ENCODE measurements at places on chromosomes 3 and 15.
A peak's percentile ranks its signal among the peaks of the same experiment; 100 is the strongest.

DNA sequence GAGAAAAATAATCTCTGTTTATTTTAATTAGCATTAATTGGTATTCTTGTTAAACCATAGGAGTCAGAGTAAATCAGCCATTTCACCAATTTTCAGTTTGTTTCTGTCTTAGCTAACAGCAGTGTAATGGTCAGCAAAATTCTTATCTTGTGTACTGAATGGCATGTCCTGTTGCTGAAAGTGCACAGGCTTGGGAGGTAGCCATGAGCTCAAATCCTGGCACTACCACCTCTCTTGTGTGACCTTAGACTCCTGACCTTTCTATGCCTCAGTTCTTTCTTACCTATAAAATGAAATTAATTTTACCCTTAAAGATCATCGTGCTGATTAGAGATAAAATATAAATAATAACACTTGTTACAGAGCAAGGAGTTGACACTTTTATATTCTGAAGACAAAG, 35.8 kb downstream of the MLH1 start:
- no peak overlapping the region for H3K27ac ChIP-seq
- no peaks in the 10 kb centered on the region for H3K4me1 ChIP-seq
- H3K36me3 ChIP-seq, result peaks cover 22% of the 10 kb centered on the region
- no peaks in the 10 kb centered on the region for H3K27me3 ChIP-seq
- no peak overlapping the region for H3K4me3 ChIP-seq
- no peak for DNase-seq

DNA sequence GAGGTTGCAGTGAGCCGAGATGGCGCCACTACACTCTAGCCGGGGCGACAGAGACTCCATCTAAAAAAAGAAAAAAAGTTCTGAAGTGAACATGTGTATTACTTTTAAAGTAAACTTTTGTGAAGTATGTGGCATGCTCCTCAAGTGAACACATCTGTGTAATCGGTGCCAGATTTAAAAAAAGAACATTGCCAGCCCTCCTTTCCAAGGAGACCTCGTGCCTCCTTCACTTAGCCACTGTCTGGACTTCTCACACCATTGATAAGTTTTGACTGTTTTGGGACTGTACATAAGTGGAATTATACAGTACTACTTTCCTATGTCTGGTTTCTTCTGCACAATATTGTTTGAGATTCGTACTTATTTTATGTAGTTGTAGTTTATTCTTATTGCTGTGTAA, 140.4 kb downstream of the UBE2E2 start:
- no peak overlapping the region for H3K27ac ChIP-seq
- H3K4me3 ChIP-seq, result no peak overlapping the region
- no peaks in the 10 kb centered on the region for H3K27me3 ChIP-seq

GRCh38 chr15:71003319-71003718, 110.7 kb downstream of the LRRC49 start:
- H3K4me3 ChIP-seq, result no peak overlapping the region
- no peak for DNase-seq
- peaks cover 8% of the 10 kb centered on the region for H3K36me3 ChIP-seq
- H3K27ac ChIP-seq, result no peak overlapping the region
- no peaks in the 10 kb centered on the region for H3K4me1 ChIP-seq
- H3K27me3 ChIP-seq, result no peaks in the 10 kb centered on the region

- H3K4me1 ChIP-seq, result peaks cover 39% of the 10 kb centered on the region
- peak overlapping the region; percentile 31 for H3K4me3 ChIP-seq
- H3K27ac ChIP-seq, result peak overlapping the region; percentile 96
- peak; percentile 95 for DNase-seq
Measured at GRCh38 chr15:42457445-42458442, 33.2 kb downstream of the ZNF106 start.

DNA sequence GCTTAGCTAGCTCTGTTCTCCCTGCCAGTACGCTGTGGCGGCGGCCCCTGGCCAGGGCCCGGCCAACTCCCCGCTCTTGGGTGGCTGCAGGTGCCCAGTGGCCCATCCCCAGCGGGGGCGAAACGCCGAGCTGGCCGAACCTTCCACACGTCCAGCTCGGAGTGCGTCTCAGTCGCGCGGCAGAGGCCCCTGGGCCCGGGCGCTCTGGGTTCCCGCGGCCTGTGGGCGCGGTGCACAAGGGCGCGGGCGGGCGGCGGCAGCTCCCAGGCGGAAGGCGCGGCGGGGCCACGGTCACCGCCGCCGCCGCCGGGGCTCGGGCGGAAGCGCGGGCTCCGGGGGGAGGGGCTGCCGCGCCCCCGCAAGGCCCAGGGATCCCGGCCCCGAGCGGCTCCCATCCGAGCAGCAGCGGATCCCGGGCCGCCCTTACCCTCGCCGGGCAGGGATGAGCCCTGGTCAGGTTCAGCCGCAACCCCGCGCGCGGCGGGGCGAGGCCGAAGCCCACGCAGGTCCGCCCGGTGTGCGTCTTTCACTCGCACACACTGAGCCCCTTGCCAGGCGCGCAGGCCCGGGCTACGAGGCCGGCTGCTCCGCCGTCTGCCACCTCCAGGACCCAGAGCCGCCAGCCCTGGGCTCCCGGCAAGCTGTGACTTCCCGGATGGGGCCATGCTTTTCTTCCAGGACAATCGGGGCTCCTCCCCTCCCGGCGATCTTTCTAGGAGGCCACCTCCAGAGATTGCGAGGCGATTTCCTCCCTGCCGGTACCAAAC, 54.2 kb downstream of the CCDC54 start:
- DNase-seq, result peak; percentile 82
- peak overlapping the region; percentile 74 for H3K4me3 ChIP-seq
- no peak overlapping the region for H3K27ac ChIP-seq
- H3K4me1 ChIP-seq, result peaks cover 6% of the 10 kb centered on the region
- H3K27me3 ChIP-seq, result peaks cover 63% of the 10 kb centered on the region

DNA sequence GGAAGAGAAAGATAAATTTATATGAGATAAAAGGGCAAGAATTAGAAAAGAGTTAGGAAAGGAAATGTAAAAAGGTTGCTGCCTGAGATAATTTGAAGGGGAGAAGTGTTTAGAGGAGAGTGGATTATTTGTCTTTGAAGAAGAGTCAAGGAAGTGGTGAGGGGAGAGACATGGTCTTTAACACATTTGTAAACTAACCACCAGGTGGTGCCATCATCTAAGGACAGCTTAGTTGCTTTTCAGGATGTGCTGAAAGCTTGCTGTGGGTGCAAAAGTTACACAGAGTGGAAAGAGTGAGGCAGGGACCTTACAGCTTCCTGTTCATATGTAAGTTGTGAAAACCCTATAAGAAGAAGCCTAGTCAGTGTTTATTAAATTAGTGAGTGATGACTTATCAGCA, 114.1 kb upstream of the DNAJC19 start:
- no peak overlapping the region for H3K4me3 ChIP-seq
- H3K36me3 ChIP-seq, result no peaks in the 10 kb centered on the region
- no peak overlapping the region for H3K27ac ChIP-seq

GRCh38 chr15:39282663-39283208, 298.1 kb upstream of the THBS1 start:
- no peak for DNase-seq
- H3K27me3 ChIP-seq, result no peaks in the 10 kb centered on the region
- H3K4me3 ChIP-seq, result no peak overlapping the region
- H3K27ac ChIP-seq, result no peak overlapping the region
- no peaks in the 10 kb centered on the region for H3K4me1 ChIP-seq

DNA sequence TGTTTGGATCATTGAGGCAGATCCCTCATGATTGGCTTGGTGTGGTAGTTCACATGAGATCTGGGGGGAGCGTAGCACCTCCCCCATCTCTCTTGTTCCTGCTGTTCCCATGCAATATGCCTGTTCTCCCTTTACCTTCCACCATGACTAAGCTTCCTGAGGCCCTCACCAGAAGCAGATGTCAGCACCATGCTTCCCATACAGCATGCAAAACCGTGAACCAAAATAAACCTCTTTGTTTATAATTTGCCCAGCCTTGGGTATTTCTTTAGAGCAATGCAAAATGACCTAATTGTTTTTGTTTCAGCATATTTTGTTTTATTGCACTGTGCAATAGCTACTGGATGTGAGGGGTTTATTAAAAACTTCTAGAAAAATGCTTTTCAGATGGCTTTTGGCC, 56.6 kb upstream of the CHST2 start:
- H3K27me3 ChIP-seq, result no peaks in the 10 kb centered on the region
- H3K27ac ChIP-seq, result no peak overlapping the region
- no peak overlapping the region for H3K4me3 ChIP-seq
- no peaks in the 10 kb centered on the region for H3K4me1 ChIP-seq
- peaks cover 18% of the 10 kb centered on the region for H3K36me3 ChIP-seq

DNA sequence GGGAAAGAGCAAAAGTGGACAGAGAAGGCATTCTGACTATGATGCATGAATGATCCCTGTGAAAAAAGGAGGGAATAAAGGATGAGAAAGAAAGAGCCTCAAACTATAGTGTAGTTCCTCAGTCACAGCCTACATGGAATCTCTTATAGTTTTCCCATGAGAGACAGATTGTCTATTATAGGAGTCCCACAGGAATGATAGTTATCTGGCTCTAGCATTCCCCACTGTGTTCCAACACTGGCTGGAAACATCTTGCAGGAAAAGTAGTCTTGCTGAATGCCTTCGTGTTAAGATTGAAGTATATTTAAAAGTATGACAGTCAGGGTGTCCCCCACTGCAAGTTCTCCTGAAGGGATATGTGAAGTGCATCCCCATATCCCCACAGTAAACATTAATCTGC, 641.5 kb upstream of the NECTIN3 start:
- no peak overlapping the region for H3K4me3 ChIP-seq
- DNase-seq, result no peak
- no peaks in the 10 kb centered on the region for H3K4me1 ChIP-seq
- H3K27ac ChIP-seq, result no peak overlapping the region

DNA sequence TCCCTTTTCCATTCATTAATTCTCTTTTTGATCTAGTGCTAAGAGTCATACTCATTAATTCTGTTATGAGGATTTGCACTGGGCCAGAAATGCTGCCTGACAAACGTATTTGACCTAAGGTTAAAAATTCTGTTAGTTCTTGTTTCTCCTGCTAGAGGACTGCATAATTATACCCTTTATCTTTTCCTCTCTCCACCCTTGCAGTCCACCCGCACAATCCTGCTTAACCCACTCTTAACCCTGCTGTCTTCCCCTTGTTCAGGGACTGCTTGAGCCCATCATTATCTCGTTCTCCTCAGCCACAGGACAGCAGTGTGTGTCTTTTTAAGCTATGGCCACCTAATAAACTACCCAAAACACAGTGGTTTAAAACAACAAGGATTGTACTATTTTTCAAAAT, 31.1 kb upstream of the DYNC1LI1 start:
- H3K36me3 ChIP-seq, result no peaks in the 10 kb centered on the region
- H3K27ac ChIP-seq, result no peak overlapping the region
- no peaks in the 10 kb centered on the region for H3K27me3 ChIP-seq
- DNase-seq, result no peak
- no peak overlapping the region for H3K4me3 ChIP-seq
- no peaks in the 10 kb centered on the region for H3K4me1 ChIP-seq

DNA sequence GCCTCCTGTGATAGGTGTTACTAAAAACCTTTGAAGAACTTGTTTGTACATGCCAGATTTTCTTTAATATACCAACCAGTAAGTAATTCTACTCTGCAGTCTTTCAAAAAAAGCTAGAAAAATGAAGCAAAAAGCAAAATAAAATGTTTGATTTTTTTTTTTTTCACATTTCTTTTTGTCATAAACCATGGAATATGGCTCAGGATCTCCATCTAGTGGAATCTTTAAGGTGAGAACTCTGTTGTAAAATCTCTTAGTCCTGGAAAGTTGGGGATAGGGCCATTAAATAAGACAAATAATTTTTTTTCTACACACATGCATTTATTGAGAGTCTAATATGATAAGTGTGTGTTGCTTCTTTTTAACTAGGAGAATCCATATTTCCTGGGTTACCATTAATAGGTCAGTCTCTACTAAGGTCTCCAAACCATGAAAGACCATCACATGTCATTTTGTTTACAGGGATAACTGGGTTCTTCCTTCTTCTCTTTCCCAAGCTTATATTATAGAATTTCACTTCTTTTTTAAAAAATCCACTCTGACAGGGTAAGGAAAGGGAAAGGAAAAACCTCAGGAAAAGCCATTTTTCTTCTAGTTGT, 84.6 kb downstream of the SLC9A9 start:
- no peaks in the 10 kb centered on the region for H3K36me3 ChIP-seq
- no peak overlapping the region for H3K4me3 ChIP-seq
- no peak overlapping the region for H3K27ac ChIP-seq
- no peaks in the 10 kb centered on the region for H3K4me1 ChIP-seq

DNA sequence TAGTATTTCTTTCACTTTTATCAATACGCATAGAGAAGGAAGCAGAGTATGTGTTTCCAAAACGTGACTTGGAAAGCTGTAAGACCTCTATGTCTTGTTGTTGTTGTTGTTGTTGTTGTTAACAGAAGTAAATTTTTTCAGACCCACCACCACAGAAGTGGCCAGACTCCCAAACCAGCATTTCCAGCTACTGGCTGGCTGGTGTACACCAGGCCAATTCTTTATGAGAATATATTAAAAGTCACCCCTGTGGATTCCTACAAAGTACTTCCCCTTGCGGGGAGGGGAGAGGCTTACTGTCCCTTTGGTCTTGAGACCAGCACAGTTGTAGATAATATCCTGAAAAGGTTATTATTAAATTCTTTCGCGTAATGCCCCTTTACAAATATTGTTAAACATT, 1.6 kb upstream of the FOXP1 start:
- peaks cover 14% of the 10 kb centered on the region for H3K27me3 ChIP-seq
- no peak overlapping the region for H3K27ac ChIP-seq
- H3K4me1 ChIP-seq, result peaks cover 21% of the 10 kb centered on the region
- peak overlapping the region; percentile 71 for H3K4me3 ChIP-seq
- DNase-seq, result peak; percentile 13
